AG09319 (cell line): ENCODE measurements at places on chromosomes 3 and 15.

- no peak for DNase-seq
Measured at GRCh38 chr3:152550284-152550683, 281.6 kb downstream of the MBNL1 start.

GRCh38 chr15:45363334-45363733 lies 15.0 kb downstream of the GATM start:
- no peak for DNase-seq

- DNase-seq, result no peak
Measured at GRCh38 chr3:139234491-139234890, 109.3 kb upstream of the MRPS22 start.

DNA sequence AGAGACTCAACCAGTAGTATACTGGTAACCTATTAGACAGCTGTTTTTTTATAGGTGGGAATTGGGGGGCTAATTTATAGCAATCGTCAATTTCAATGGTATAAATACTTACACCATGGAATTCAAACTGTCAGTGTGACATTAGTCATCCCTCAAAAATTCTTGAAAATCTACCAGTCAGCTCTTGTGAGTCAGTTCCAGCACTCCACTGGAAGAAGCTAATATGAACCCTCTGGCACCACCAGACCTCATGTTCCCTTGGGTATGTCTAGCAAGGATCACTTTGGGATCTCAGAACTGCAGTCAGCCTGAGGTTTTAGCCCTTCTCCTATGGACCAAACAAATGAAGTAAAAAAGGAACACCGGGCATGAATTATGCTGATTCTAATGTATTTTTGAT lies 11.8 kb upstream of the UACA start:
- no peak for DNase-seq

GRCh38 chr3:7581831-7582230 lies 720.9 kb downstream of the GRM7 start:
- DNase-seq, result no peak

- DNase-seq, result no peak
Measured at GRCh38 chr3:133181392-133182150, 143.4 kb downstream of the TMEM108 start.

- no peak for DNase-seq
Measured at GRCh38 chr3:126913524-126913923, 69.4 kb upstream of the PLXNA1 start.

DNA sequence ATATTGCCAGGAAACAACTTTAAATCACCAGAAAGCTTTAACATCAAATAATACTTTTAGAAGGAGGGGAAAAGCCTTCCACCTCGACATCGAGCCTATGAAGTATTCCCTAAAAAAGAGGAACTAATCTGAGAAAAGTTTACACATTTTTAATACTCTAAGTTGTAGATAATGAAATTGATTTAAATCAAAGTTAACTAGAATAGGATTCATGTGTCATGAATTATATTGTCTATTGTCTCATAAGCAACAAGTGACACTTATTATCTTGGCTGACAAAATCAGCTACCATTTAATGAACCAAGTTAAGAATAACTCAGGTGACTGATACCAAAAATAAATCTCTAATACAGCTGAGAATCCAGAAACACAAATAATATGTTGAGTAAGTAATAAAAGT lies 56.6 kb downstream of the TSC22D2 start:
- DNase-seq, result no peak

GRCh38 chr15:43880406-43881194 lies 53.8 kb downstream of the WDR76 start:
- DNase-seq, result no peak

GRCh38 chr3:134535186-134535970 lies 49.5 kb downstream of the CEP63 start:
- DNase-seq, result no peak

DNA sequence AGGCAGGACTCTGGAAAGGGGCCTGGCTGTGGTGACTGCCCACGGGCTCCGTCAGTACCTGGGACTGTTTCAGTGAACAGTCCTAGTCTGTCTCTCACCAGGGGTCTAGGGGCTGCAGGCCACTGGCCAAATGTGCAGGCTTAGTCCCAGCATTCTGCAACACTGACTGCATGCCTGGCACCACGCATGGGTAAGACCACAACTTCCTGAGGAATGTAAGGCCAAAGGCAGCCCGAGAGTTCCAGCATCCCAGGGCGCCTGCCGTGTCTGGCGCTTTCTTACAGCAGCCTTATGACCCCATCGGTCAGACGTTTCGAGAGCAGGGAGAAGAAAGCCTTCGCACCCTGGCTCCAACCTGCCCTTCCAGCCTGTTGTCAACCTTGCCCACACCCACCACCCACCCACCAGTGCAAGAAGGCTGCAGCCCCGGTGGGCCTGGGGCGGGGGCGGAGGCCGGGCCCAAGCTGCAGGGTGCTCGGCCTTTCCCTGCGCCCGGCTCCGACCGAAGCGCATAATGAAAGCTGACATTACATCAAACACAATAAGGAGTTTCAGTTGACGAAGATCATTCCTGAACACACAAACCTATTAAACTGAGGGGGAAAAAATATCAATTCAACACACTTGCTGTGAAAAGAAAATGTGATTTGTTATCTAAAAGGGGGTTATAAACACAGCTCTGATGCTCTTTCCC lies 29.5 kb upstream of the TMEM115 start:
- no peak for DNase-seq

DNA sequence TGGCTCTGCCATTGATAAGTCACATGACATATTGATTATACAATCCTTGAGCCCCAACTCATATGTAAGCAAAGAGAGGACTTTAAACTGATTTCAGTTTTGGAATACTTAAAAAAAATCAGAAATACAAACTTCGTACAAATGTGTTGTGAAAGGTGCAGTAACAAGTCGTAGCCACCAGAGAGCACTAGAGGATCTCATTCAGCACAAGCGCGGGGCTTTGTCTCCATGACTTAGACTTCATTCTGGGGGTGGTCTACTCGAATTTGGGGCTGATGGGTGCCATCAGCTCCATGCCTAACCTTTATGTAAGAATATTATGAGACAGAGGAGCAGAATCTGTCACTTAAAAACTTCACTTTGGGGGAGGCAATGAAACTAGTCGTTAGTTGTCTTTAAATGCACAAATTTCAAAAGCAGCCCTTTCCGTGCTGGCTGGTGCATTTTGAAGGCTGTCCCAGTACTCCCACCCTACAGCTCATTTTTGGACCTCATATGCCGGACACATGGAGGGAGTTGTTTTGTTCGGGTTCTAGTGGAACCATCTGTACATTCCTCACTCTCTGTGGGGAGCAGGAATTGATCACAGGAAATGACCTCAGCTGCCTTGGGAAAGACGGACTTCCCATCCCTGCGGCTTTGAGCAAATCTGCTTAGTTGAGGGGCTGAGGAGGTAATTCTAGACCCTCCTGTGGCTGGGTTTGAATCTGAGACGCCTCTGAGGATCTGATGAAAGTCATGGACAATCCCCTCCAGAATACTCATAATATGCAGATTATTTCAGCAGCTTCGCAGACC lies 27.5 kb upstream of the MASP1 start:
- DNase-seq, result peak; percentile 55

- DNase-seq, result no peak
Measured at GRCh38 chr3:126304704-126305103, 52.5 kb downstream of the KLF15 start.
